ENCODE measurements at places on chromosomes 2 and 18.
A peak's percentile ranks its signal among the peaks of the same experiment; 100 is the strongest.

GRCh38 chr2:71452565-71452964 lies 796 bp upstream of the DYSF start:
- DNase-seq, result peak; percentile 37

- no peak for DNase-seq
These were observed 86.9 kb downstream of the FAM117B start for GRCh38 chr2:202721621-202722020.

GRCh38 chr2:230347659-230348305 lies 20.8 kb downstream of the SP140L start:
- DNase-seq, result no peak

GRCh38 chr18:45291621-45292615 lies 323.4 kb upstream of the SLC14A2 start:
- DNase-seq, result peak; percentile 74

DNA sequence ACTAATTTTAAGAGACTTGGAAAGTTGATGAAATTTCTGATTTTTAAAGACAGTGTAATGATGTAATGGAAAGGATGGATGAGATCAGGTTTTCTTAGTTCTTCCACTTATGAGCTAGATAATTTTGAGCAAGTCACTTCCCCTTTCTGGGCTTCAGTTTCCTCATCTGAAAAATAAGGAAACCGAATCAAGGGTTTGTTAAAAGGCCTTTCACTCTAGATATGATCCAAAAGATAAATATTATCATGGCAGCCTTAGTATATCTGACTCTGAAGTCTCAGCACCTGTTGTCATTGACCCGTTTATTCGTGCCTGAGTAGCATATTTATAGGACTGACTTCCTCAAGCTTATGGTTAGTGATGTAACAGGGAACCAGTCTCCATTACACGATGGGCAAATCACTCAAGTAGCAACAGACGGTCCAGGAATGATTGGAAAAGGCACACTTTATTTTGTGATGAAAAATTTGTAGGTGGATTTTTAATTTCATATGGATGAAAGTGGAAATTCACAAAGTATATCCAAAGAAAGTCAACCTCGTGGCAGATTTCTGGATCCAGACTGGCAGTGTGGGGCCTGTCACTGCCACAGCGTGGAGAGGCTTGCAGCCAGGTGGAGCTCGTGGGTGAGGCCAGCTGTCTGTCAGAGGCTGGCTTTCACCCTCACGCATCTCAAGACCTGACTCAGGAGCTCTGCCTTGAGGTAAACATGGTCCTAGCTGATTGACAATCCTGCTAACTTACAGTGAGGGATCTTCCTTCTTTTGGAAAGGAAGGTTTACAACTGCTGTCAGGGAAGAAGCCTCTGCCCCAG lies 137.9 kb upstream of the CXCR4 start:
- no peak for DNase-seq

DNA sequence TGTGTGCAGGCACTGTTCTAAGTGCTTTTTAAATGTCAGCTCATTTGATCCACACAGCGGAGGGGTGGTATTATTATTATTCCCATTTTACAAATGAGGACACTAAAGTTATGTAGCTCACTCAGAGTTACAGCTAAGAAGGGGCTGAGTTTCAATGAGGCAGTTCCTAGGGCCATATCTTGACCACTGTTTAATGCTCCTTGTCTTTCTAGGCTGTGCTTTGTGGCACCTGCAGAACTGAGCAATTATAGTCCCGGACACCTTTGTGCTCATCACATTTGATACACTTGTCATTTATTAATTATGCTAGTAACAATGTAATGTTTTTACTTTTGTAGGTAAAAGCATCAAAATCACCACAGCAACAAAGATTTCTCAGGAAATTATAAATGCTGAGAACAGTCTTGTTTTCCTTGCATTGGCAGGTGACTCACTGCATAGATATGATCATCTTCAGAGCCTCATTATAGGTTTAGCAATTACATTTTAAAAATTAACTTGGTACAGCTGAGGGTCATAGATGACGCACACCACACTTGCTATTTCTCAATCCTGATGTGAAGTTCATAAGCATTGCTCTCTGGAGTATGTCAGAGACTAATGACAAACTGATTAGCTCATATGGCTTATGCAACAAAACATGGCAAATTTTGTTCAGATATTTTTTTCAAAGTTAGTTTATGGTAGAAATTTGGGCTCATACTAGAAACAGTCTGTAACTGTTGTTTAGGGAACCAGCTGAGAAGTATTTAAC lies 366.8 kb downstream of the TGIF1 start:
- no peak for DNase-seq

DNA sequence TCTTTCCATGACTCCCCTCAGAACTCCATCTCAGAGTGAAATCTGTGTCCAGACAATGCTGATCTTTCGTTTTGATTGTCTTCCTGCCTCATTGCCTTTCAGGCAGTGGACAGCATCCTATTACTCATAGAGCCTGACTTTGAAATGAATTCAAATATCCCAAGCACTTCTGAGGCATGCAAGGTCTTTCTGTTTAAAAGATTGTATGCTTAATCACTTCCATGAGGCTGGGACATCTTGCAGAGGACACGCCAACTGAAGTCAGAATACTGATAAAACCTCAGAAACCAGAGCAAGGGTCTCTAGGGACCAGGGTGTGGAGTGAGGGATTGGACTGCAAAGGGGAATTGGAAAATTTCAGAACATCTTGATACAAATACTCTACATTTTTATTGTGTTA lies 836.5 kb upstream of the ID2 start:
- no peak for DNase-seq

- DNase-seq, result no peak
These were observed 607 bp downstream of the LAMA3 start for GRCh38 chr18:23689616-23690504.

DNA sequence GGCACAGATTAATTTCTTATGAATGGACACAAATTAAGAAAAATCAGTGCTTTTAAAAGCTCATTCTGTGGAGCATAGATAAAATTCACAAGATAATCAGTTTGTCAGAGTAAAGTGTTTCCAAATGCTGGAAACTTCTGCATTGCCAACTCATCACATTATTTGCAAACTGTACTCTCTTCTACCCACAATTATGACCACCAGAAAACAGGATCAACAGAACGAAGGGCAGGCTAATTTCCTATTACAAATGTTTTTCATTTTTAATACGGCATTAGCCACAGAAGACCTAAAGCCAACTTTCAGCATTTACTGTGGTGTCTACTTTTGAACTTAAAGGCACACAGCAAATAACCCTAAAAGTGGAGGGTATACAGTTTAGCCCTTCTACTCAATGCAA lies 6.0 kb downstream of the IRS1 start:
- DNase-seq, result no peak

DNA sequence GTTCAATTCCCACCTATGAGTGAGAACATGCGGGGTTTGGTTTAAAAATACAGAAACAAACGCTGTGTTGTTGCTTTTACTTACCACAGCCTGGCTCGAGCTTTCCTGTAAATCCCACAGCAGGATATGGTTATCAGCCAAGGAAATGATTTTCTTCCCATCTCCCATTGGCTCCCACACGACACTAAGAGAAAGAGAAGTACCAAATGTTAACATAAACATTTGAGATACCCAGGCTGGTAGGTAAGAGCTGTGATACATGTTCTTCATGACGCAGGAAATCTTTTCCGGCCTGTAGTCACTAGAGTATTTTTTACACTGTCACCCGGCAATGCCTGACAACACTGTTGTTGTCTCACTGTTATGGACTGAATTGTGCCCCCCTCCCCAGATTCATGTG lies 163.6 kb downstream of the EIPR1 start:
- no peak for DNase-seq

GRCh38 chr2:47539228-47539627 lies 136.3 kb downstream of the MSH2 start:
- DNase-seq, result no peak

GRCh38 chr2:46173030-46173429 lies 124.2 kb upstream of the EPAS1 start:
- DNase-seq, result no peak

DNA sequence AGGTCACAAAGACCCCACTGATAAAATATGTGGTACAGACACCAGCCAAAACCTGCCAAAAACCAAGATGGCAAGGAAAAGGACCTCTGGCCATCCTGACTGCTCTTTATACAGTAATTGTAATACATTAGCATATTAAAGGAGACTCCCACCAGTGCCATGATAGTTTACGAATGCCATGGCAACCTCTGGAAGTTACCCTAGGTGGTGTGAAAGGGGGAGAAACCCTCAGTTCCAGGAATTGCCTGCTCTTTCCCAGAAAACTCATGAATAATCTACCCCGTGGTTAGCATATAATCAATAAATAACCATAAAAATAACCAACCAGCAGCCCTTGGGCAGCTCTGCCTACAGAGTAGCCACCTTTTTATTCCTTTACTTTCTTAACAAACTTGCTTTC lies 129.8 kb upstream of the EPB41L3 start:
- DNase-seq, result no peak

DNA sequence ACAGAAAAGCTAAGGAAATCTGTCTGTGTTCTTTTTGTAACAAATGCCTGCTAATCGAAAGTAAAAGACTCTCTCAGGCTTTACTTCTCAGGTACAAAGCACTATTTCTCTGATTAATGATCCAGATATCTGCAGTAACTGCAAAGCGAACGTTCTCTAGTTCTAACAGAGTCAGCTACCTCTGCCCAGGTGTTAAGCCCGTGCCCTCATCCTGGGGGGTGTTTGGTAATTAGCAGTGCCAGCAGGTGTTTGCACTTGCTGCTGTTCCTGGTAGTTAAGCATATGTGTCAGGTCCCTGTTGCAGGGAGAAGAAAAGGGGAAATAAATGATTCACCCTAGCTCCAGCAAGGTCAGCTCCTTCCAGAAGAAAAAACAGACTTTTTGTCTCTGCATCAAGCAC lies 58.8 kb upstream of the CRIM1 start:
- DNase-seq, result no peak

DNA sequence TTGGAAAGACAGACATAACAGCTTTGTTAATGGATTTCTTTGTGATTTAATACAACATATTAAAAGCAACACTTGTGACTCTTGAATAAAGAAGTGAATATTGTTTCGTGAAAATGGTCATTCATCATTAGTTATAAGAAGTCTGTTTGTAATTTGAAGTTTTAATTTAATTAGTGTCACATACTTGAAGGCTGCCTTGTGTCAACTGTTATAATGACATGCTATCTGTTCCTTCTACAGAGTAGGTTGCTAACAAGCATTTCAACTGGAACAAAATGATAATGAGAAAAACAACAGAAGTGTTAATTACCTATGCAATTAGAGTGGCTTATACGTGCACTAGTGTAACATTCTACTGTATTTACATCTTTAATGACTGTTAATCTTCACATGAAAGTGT lies 624.7 kb downstream of the LRP1B start:
- no peak for DNase-seq

DNA sequence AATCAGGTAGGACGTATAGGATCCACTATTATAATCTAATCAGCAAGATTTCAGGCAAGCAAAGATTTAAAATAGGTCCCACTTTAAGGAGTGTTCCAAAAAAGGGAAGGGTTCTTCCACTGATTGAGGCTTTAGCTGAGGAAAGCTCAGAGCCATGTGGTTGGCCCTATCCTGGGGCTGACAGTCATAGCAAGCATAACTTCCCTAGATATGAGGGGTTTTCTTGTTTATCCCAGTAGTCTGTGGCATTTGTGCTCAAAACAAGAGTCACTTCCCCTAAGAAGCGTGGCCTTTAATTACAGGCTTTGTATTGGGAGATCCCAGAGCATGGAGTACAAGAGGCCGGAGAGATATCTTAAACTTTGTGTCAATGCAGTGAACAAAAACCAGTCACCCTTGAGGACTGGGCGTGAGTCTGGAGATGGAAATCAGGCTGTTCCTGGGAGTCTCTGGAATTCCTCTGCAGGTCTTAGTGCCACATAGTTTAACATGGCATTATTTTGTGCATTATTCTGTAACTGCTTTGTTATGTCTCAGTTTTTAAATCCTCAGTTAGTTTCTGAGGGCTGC lies 136.9 kb upstream of the FBXO11 start:
- no peak for DNase-seq

DNA sequence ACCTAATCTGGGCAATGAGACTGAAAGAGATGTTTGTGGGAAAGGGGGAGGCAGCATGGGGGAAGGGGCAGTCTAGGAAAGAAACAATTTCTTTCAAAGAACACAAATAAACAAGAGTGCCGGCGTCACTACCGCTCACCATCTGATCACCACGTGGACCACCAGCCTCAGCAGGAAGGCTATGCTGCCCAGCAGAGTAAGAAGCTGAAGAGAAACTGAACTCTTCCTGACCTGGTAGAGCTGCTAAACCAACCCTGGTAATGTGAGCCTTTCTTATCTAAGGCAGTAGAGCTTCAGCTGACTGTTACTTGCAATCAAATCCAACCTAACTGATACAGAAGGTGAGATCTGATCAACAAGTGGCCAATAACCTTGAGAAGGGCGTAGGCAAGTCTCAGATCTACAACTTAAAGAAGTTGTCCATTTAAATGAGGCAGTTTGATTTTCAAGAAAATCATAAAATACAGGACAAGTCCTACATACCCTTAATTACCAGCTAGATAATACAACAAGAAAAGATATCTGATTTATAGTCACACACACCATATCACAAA lies 44.2 kb upstream of the SPTBN1 start:
- no peak for DNase-seq

DNA sequence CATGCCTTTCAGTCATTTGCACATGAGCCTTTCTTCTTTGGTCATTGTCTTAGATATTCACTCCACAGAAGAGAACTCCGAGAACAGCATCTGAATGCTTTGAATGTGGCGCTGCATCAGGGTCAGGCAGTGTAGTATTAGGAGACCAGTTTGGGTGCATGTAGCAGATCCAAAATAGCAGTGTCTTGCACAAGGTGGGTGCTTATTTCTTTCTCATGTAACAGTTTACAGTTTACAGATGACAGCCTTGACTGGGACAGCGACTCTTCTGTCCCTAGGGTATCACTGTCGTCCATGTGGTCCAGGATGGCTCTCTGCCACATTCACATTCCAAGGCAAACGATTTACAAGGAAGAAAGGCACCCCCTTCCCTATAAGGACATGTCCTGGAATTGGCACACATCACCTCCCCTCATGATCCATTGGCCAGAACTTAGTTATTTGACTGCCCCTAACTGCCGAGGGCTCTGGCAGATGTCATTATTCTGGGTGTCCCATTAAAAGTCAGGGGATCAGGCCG lies 101.0 kb downstream of the STPG4 start:
- no peak for DNase-seq

GRCh38 chr2:170766693-170767092 lies 3.5 kb upstream of the ERICH2 start:
- DNase-seq, result no peak

DNA sequence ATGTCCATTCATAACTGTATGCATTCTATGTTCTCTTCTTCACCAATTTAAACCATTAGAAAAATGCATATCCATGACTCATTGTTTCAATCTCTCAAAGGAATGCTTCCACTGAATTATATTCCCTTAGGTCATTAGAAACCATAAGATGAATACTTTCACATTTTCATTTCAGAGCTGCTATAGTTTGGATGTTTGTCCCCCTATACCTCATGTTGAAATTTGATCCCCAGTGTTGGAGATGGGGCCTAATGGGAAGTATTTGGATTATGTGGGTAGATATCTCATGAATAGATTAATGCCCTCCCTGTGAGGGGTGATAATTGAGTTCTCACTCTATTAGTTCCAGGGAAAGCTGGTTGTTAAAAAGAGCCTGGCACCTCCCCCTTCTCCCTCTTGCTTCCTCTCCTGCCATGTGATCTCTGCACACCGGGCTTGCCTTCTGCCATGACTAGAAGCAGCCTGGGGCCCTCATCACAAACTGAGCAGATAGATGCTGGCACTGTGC lies 35.7 kb downstream of the THUMPD2 start:
- no peak for DNase-seq

GRCh38 chr2:74834792-74835755 lies 1.1 kb downstream of the HK2 start:
- DNase-seq, result no peak

- no peak for DNase-seq
These were observed 46.5 kb downstream of the TPO start for GRCh38 chr2:1459727-1460126.

GRCh38 chr2:71275939-71276310 lies 49.0 kb upstream of the PAIP2B start:
- no peak for DNase-seq
